Fibroblast of lung (primary cell): ENCODE measurements at places on chromosomes 11 and 22.

DNA sequence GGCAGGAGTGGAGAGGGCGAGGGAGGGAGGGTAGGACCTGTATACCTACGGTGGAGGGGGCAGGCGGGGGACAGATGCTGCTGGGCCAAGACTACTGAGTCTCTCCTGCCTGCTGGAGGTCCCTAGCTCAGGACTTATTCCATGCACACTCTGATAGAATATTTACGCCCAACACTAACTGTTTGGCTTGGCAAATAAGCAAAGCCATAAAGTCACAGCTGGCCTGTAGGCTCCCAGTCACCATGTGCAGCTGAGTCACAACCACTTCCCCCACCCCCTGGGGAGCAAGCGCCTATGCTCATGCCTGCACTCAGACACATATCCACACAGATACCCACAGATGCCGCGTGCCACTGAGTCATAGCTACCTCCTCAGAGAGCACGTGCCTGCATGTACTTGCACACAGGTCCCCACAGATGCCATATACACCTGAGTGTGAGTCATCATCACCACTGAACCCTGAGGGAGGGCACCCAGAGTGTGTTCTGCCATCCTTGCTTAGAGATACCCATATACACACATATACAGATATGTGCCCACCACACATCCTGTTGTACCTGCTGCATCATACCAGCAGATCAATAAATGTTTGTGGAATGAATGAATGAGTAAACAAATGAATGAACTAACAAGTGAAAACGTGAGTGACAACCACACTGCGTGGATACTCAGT, 95.8 kb downstream of the SWAP70 start:
- DNase-seq = peak; percentile 100

GRCh38 chr11:118938491-118939403, 13.0 kb upstream of the BCL9L start:
- peak; percentile 95 for DNase-seq

DNA sequence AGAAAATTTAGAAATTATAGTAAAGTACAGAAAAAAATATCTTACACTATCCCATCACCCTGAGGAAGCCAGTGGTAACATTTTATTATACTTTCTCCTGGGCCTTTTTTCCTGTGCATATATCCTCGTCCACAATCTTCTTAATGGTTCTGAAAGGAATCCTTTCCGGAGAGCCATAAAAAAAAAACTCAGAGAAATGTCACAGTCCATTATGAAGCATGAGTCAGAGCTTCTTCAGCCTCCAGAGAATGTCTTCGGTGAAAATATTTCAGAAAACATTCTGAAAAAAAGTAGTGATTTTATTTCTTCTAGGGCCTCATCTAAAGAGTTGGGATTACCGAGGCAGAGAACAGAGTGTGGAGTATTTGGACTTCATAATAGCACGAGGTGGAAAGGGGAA, 163.4 kb downstream of the INSC start:
- DNase-seq = peak; percentile 4

DNA sequence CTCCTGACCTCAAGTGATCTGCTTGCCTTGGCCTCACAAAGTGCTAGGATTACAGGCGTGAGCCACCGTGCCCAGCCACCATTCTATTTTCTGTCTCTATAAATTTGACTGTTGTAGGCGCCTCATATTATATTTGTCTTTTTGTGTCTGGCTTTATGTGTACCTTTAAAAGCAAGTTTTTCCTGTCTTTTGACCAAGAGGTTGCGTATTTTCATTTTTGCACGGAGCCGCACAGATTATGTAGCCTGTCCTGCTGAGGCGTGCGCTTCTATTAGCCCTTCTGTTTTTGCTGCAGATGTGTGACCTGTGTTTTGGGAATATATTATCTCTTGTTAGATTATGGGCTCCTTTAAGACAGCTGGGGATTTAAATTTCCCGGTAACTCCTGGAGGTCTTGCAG, 40.4 kb upstream of the WEE1 start:
- no peak for DNase-seq

- DNase-seq = no peak
Observed at GRCh38 chr11:72361321-72361720, 73.0 kb downstream of the CLPB start.

DNA sequence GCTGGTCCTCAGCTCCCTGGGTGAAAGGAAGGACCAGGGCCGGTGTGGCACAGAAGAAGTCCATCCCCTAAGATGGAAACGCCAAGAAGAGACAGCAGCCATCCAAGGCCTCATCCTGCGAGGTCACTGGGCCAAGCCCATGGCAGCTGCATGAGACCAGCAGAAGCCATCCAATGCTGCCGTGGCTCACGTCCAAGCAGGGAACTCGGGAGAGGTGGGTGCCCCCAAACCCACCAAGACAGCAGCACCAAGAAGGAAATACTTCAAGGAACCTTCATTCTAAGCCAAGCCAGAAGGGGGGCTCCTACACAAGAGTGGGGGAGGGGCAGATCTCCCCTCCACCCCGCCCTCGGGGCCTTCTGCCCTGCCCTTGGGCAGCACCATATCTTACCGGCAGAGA, 49.6 kb downstream of the IGSF9B start:
- no peak for DNase-seq

DNA sequence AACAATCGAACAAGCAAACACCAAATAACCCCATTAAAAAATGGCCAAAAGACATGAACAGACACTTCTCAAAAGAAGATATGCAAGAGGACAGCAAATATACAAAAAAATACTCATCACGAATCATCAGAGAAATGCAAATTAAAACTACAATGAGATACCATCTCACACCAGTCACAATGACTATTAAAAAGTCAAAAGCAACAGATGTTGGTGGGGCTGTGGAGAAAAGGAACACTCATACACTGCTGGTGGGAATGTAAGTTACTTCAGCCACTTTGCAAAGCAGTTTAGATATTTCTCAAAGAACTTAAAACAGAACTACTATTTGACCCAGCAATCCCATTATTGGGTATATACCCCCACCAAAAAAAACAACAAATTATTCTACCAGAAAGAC, 51.3 kb upstream of the FLI1 start:
- DNase-seq = no peak

DNA sequence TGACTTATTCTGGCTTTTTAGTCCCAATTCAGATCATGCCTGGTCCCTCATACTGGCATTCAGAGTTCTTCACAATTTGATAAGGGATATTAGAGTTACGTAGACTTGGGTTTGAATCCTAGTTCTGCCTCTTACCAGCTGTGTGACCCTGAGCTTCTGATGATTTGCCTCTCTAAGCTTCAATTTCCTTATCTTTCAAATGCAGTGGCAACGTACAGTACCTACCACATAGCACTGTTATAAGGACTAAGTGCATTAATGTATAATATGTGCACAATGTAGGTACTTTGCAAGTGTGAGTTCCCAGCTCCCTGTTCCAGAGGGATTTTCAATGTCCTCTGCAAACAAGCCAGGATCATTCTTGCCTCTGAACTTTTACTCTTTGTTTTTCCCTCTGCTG, 7.3 kb downstream of the RHOG start:
- no peak for DNase-seq

DNA sequence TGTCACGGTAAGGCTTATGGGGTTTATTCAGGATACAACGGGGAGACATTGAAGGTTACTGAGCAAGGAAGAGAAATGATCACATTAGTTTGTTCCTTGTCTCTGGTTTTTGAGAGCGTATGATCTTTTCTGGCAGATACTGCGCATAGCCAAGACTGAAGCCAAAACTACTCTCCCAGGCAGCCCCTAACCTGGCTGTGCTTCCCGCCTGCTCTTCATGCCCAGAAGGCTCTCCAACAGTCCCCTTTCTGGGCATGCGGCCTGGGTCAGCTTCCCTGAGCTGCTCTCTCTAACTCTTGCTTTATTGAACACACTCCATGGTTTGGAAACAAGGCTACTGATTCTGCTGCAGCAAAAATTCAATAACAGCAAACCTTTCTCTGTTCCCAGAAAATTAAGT, 306.6 kb downstream of the BUD13 start:
- DNase-seq = no peak
